Stimulated activated CD8-positive, alpha-beta memory T cell treated with anti-CD3 and anti-CD28 coated beads, Interleukin-4, amount 100 ng/mL, for 48 hours (primary cell): ENCODE measurements at places on chromosomes 7 and 10.

GRCh38 chr7:121313793-121314676 lies 14.8 kb upstream of the WNT16 start:
- DNase-seq, result no peak

DNA sequence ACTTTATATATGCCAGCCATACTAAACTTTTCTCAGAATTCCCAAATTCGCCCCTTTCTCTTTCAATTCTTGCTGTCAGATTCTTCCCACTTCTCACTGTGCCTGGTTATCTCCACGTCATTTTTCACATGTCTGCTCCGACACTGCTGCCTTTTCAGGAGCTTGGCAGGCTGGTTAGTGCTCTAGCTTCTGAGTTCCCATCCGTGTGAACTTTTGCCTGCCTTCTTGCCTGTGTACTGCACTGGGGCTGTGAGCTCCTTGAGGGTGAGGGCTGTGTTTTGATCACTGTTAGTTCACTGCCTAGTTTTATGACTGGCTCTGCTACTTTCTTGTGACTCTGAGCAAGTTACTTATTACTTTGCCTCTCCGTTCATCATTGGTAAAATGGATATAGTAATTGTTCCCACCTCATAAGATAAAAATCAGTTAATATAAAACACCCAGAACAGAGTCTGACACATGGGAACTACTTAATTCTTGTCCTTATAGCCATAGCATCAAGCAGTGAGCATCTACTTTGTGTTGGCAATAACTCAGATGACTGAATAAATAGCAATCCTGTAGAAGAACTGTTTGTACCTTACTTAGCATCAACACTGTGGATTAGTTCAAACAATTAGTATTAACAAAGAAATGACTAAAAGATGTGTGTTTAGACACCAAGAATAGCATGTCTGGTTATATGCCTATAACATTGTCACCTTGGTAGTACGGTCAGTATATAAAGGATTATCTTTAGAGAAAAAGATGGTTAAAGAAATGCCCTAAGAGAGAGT lies 5.5 kb downstream of the GSTO1 start:
- DNase-seq, result no peak

GRCh38 chr7:151454932-151455530 lies 15.1 kb upstream of the CRYGN start:
- peak; percentile 16 for DNase-seq

- DNase-seq, result no peak
These were observed 180.3 kb downstream of the NPSR1 start for GRCh38 chr7:34838329-34838728.

DNA sequence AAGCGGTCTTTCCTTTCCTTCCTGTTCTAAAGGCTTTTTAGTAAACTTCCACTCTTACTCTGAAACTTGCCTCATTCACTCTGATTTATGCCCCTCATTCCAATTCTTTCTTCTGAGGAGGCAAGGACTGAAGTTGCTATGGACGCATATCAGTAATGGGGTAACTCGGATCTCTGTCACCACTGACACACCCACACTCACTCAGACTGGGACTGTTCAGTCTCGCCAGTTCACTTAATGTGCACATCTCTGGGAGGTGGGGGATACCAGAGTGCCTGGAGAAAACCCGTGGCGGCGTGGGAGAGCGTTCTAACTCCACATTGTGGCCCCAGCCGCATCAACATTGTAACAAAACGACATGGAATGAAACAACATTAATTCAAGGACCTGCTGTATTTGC lies 1139.3 kb upstream of the CELF2 start:
- DNase-seq, result no peak

GRCh38 chr10:117074621-117075020 lies 63.4 kb downstream of the VAX1 start:
- no peak for DNase-seq

DNA sequence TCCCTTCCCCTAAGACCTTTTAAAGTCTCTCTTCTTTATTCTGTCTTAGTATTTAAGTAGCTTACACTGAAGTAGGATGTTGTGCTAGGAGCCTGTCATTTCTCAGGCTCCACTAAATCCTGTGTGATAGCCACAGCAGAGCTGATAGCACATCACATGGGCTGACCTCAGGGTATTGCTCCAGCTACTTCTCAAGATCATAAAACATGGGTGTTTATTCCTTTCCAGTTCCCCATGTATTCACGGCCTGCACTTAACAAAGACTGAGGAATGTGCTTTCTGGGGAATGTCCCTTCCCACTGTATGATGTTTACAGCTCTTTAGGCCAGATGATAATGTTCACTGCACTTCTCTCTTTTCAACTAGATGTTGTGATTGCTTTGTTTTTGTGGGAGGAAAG lies 1086.8 kb downstream of the KCNMA1 start:
- no peak for DNase-seq

GRCh38 chr7:101562531-101563197 lies 66.4 kb downstream of the MYL10 start:
- DNase-seq, result peak; percentile 1

DNA sequence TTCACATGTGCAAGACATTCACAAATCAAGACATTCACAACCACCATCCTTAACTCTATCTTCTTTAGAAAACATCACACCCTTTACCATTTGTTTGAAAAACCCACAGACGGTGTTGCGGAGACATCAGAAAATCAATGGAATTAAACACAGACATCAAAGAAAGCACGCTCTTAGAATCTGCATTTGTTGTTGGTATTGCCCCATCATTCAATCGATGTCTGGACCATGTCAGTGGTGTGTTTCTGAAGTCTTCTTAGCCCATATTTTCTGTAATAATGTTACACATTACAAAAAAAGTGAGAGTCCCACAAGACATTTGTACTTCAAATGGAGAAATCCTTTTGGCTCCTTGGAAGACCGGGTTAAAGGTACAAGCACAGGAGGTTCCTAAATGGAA lies 173.9 kb upstream of the AOAH start:
- DNase-seq, result no peak

DNA sequence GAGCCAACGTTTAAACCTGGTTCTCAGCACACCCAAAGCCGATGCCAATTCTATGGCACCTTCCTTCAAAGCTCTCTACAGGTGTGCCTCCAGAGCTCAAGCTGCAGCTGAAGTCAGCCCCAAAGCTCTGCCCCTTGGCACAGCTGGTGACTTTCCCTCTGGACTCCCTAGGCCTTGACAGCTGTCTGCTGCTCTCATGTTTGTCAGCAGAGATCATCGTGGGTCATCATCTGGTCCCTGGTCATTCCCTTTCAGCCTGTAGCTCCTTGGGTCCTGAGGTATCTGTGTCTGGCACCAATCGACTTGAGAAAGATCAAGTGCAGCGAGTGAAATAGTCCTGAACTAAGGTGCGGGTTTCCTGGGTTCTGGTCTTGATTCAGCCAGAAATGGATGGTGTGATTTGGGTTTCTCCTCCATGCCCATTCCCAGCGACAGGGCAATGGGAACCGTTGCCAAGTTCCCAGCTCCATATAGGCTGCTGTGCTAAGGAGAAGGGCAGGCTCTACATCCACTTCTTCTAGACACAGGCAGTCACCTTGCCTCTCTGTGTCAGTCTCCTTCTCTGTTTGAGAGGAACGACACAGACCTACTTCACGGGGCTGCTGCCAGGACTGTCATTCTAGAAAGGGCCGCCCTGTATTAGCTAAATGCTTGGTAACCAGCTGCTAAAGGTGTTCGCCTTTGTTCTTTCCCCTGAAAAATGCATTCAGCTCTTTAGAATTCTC lies 3.6 kb downstream of the PKD1L1 start:
- no peak for DNase-seq

DNA sequence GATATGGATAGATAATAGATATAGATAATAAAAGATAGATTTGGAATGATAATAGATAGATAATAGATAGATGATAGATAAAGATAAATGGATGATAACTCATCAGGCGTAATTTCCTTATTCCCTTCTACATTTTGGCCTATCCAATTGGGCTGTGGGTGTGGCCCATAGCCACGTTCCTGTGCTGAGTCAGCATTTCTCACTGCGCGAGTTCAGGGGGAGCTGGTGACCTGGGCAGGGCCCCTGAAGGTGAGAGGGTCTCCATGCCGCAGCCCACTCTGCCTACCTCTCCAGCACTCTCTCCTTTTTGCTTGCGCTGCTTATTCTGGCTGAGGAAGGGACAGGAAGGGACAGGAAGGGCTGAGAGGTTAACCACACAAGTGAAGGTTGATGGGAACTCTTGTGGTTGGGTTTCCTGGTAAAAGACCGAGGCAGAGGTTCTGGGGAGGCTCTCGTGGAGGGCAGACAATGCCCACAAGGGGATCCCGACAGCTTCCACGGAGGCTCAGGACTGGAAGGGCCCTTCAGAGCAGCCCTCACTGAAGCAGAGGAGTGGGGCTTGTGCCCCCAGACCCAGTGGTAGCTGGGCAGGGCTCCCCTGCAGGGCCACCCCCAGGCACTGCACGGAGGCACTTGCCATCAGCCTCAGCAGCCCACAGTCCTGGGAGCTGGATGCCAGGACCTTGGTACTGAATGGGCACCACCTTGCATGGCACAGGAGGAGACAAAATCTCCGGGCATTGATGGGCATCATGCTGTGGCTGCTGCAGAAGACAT lies 247.3 kb upstream of the PITRM1 start:
- DNase-seq, result no peak

- no peak for DNase-seq
These were observed 33.9 kb upstream of the ARL4A start for GRCh38 chr7:12653518-12653917.

DNA sequence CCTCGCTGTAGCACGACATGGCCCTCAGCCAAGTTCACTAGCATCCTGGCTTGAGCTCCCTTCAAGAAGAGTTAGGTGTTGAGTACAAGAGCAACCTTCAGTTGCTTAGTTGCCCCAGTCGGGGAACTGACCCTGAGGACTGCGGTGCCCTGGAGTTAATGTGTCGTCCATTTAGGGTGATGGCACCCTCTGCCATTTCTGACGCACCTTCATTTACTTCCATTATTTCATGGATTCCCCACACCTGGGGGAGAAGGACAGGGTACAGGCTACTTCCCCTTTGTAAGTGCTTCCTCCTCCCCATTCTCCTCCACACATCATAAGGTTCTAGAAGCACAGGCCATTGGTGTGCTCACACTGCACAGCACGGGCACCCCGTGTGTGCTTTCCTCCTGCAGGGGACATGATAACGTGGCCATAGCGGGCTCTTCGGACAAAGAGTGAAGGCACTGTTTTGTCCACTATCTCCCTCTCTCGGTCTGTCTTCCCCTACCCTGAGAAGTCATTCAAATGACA lies 1.8 kb downstream of the ALOX5 start:
- no peak for DNase-seq

GRCh38 chr7:100065452-100066186 lies 15.9 kb downstream of the ZNF3 start:
- no peak for DNase-seq

DNA sequence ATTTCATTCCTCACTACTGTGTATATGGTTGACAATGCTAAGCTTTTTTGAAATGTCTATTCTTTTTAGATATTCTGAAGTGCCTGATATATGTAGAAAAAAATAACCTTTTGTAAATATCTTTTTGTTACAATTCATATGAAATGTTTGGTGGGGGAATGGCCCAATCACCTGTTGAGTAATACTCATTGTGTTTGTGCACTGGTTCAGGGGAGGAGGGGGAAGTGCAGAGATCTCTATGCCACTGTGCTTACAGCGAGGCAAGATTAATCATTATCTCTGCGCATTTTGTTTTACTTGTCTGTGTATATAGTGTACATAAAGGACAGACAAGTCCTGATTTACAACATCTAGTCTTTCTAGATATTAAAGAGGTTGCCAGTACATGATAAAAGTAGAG lies 25.2 kb downstream of the NUP42 start:
- no peak for DNase-seq

DNA sequence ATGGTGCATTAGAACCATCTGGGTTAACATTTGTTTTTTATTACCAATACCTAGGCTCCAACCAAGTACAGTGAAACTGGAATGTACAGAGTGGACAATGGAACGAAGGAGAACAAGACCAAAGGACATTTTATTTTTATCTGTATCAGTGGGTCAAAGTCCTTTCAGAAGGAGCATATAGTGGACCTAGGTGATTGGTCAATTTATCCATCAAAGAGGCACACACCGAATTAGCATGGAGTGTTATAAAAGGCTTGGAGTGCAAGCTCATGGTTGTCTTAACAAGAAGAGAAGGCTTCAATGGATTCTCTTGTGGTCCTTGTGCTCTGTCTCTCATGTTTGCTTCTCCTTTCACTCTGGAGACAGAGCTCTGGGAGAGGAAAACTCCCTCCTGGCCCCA lies at the start of gene CYP2C9:
Gene CYP2C9 (plus strand): TSS at position 276 of the 400 bp plus-strand sequence. CDS start 25 bp downstream, at position 301.
- DNase-seq, result no peak

- DNase-seq, result no peak
These were observed 21.5 kb downstream of the CTAGE6 start for GRCh38 chr7:143735962-143736361.

GRCh38 chr7:157477550-157478212 lies 140.9 kb downstream of the DNAJB6 start:
- DNase-seq, result no peak

- no peak for DNase-seq
These were observed 11.7 kb upstream of the TMEM106B start for GRCh38 chr7:12199363-12199762.

DNA sequence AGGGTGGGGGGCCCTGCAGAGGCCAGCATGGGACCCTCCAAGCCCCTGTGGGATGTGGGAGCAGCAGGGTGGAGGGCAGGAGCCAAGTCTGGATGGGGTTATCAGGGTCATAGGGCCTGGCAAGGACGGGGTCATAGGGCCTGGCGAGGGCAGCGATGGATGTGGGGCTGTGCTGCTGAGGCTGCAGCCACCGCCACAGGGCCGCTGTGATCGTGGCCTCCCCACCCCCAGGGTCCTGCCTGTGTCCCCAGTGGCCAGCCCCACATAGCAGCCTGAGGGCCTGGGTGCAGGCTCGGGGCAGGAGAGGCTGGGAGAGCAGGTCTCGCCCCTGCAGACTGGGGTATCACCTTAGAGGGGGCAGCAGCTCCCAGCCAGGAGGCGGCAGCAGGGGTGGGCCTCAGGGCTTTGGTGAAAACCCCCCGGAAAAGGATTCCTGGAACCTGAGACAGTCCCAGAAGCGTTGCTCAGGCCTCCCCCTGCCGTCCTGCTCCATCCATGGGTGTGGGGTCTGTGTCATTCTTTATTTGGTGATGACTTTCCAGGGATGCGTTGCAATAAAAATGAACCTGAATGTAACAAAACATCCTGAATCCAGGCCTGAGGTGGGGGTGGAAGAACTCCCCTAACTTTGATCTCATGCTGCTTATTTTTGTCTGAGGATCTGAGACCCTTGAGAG lies 107.3 kb upstream of the SHH start:
- DNase-seq, result no peak

GRCh38 chr10:69677985-69678654 lies 48.1 kb downstream of the FAM241B start:
- DNase-seq, result no peak

DNA sequence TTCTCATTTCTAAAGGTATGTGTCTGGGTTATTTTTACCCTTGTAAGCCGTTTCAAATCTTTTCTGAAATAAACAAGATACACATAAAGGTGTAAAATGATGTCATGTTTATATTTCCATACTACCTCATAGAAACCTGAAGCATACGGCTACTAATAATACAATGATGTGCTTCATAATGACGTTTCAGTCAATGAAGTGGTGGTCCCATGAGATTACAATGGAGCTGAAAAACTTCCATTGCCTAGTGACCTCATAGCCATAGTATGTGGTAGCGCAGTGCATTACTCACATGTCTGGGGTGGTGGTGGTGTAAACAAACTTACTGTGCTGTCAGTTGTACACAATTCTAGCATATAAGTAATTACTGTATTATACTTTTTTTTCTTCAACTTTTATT lies 24.9 kb downstream of the EPDR1 start:
- no peak for DNase-seq

GRCh38 chr10:3756360-3756740 lies 28.7 kb downstream of the KLF6 start:
- DNase-seq, result peak; percentile 22

GRCh38 chr7:155066417-155066950 lies 3.6 kb upstream of the HTR5A start:
- DNase-seq, result no peak
